ENCODE measurements at places on chromosomes 7 and 10. TPM values are rescaled to one million over a fixed set of nuclear protein-coding genes. Genes with fewer than 3 reads are reported as not detected.

PPP1R3C gene
- total RNA-seq, result 70.3 TPM

- DNase-seq, result peak; percentile 32
Measured at GRCh38 chr10:124743191-124744101, 732 bp downstream of the FAM53B start.

GRCh38 chr10:135132-135600, at the start of gene ZMYND11:
Gene ZMYND11 (plus strand): TSS chr10:135455. CDS start chr10:180013, 44,558 bp downstream.
- peak; percentile 7 for DNase-seq

GRCh38 chr10:9921544-9921943, 1096.1 kb upstream of the CELF2 start:
- no peak for DNase-seq

DNA sequence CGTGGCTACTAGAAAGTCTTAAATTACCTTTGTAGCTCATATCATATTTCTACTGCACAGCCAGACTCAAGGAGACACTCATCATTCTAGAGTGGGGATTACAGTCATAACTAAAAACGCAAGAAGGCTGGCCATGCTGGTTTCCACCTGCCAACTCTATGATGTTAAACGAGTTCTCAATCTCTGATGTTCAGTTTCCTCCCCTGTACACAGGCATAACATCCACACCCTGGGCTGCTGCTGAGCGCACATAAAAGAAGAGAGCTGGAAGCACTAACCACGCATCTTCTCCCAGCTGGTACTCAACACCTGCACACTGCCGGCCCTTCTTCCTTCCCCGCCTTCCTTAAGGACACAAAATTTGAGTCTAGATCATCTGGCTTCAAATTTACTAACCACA, 60.5 kb downstream of the SORBS1 start:
- DNase-seq, result no peak

- DNase-seq, result peak; percentile 78
Measured at GRCh38 chr7:26958834-26959233, 94.4 kb upstream of the SKAP2 start.

- no peak for DNase-seq
Measured at GRCh38 chr7:151494298-151495284, 25.1 kb downstream of the RHEB start.

DNA sequence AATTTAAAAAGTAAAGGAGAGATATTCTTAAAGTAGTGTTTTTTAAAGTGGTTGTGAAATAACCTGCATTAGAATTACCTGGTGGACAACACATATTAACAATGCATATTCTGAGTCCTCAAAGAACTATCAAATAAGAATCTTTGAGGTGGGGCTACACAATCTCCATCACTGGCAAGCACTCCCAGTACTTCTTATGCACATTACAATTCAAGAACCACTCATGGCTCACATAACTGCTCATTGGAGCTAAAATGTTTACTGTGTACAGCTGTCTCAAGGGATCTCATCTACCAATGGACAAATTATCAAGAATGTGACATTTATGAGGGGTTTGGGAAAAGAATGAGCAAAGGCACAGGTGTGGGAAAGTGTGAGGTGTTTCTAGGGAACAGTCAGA, 692.0 kb downstream of the PHTF2 start:
- DNase-seq, result no peak

DNA sequence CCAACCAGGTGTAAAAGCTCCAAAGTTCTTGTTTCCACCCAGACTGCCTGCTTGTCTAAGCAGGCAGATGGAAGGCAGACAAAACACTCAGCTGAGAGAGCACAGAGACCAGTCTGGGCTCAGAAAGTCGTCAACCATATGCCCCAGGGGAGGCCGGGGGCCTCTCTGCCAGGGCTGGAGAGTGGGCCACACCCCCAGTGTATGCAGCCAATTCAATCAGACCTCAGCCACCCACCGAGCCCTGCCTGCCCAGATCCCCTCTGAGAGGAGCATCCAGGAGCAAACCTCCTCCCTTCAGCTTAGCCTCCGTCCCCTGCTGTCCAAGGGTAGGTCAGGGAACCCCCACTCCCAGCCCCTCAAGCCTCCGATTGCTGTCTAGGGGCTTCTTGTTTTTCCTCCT, 196.3 kb downstream of the LSM5 start:
- DNase-seq, result no peak

DNA sequence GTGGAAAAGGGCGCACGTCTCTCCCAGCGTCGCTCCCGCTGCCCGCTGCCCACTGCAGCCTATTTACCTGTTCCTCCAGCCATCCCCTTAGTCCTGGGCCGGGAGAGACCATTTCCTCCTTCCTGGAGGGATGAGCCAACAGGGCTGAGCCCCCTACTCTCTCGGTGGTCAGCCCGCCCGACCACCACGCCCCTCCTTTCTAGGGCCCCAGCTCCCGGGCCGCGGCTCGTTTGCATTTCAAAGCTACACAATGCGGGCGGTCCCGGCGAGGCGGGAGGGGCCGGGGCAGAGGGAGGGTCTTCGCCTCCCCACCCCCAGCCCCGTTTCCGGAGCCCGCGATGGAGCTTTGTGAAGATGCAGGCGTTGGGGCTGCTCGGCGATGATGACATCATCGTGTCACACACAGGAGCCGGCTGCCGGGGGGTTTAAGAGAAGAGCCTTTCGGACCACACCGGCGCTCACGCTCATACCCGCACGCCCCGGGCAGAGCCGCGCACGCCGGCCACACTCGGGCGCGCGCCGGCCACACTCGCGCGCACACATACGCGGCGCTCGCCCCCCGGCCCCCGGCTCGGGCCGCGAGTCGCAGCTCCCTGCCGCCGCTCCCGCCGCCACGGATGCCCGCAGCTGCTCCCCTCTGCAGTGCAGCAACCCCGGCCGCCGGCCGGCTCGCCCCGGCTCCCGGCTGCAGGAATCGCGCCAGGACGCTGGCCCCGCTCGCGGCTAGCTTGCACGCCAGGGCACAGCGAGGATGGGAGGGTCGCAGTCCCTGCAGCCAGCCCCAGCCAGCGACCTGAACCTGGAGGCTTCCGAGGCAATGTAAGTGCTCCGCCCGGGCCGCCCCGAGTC, 107.7 kb upstream of the BTBD16 start:
- no peak for DNase-seq

GRCh38 chr7:70316745-70317144, 718.5 kb downstream of the AUTS2 start:
- DNase-seq, result no peak

DNA sequence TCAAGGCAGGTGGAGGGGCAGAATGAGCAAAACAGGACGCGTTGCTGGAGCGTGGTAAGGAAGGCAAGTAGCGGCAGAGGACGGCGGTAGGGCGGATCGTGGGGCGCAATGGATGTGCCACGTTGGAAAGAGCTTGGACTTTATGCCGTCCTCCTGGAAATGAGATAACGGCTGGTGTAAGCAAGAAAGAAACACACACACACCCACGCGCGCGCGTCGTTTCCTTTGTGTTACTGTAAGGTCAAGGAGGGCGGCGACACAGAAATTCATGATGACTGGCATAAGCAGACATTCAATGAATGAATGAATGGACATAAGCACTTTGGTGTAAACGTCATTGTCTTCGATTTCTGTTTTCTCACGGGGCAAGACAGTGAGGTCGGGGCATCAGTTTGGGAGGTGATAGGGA, 683 bp upstream of the ENTPD7 start:
- peak; percentile 4 for DNase-seq

DNA sequence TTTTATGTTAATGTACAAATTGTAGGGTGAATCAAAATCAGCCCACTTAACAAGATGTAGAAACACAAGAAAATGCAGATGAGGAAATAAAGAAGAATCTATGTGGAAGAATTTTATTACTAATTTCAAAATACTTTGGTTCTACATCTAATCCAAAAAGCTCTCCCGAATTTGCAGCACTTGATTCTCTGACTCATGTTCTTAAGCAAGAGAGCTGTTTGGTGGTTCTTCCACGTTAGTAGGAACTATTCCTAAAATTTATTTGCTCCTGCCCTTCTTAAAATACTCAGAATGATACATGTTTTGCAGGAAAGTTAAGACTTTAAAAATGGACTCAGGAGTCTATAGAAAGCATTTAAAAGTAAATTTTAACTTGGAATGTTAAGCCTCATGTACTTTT, 91.8 kb downstream of the ZMYND11 start:
- no peak for DNase-seq

GRCh38 chr10:17199351-17199804, 2.1 kb downstream of the TRDMT1 start:
- DNase-seq, result peak; percentile 55

- no peak for DNase-seq
Measured at GRCh38 chr7:29495653-29496052, 68.0 kb upstream of the PRR15 start.

GRCh38 chr10:20147684-20148083, 331.5 kb downstream of the PLXDC2 start:
- DNase-seq, result no peak

- no peak for DNase-seq
Measured at GRCh38 chr10:52092390-52092789, 221.7 kb upstream of the DKK1 start.
